Activated CD4-positive, alpha-beta T cell treated with anti-CD3 and anti-CD28 coated beads, Interleukin-2, amount 10 ng/mL, durations not matched to agents 7 days and 5 days (primary cell): ENCODE measurements at places on chromosomes 7 and 10.

- no peak for DNase-seq
Measured at GRCh38 chr7:27961255-27961654, 219.3 kb downstream of the JAZF1 start.

- DNase-seq: no peak
Measured at GRCh38 chr7:69693042-69693441, 94.8 kb downstream of the AUTS2 start.

DNA sequence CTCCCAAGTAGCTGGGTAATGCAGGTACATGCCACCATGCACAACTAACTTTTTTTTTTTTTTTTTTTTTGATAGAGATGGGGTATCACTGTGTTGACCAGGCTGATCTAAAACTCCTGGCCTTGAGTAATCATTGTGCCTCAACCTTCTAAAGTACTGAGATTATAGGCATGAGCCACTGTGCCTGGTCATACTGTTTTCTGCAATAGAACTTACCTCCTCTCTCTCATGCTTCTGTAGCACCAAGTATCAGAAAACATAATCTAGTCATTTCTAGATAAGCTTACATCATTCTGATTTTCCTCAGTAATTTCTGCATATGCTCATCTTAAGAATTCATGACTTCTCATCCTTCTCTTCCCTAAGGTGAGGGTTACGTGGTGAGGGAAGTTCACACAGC lies 210.0 kb downstream of the IMMP2L start:
- DNase-seq: no peak

DNA sequence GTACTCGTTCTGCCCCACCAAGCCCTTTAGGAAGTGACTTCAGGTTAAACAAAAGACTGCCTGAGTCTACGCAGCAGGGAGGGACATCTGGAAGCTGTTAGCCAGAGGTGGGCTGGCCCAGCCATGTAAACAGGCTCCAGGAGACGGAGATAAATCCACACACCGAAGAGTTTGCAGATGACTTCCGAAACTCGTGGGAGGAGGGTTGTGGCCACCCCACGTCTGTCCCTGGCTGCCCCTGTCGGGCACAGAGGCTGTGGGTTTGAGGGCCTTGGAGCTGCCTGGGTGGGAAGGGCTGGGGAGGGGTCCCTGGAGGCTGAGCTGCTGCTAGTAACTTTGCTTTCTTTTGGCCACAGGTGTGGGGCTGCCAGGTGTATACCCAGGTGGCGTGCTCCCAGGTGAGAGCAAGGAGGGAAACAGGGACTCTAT lies 15.6 kb downstream of the ELN start:
- no peak for DNase-seq

DNA sequence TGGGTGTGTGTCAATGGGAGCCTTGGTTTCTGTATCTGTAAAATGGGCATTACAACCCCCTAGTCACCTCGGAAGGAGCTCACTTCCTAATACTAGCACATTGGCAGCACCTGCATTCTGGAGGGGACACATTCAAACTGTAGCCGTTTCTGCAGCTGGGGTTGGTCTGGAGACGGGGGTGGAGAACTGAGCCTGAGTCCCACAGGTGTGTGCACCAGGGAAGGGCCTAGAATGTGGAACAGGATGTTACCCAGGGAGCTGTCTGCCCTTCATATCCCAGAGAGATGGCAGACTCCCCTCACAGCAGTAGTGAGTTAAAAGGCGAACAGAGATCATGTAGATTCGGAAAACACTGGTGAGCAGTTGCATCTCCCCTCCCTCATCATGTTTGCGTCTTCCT lies 272.8 kb upstream of the ZNF32 start:
- DNase-seq: no peak

GRCh38 chr7:72343991-72344390 lies 68.1 kb downstream of the CALN1 start:
- DNase-seq: no peak

GRCh38 chr7:158778471-158778870 lies 50.8 kb downstream of the ESYT2 start:
- no peak for DNase-seq

DNA sequence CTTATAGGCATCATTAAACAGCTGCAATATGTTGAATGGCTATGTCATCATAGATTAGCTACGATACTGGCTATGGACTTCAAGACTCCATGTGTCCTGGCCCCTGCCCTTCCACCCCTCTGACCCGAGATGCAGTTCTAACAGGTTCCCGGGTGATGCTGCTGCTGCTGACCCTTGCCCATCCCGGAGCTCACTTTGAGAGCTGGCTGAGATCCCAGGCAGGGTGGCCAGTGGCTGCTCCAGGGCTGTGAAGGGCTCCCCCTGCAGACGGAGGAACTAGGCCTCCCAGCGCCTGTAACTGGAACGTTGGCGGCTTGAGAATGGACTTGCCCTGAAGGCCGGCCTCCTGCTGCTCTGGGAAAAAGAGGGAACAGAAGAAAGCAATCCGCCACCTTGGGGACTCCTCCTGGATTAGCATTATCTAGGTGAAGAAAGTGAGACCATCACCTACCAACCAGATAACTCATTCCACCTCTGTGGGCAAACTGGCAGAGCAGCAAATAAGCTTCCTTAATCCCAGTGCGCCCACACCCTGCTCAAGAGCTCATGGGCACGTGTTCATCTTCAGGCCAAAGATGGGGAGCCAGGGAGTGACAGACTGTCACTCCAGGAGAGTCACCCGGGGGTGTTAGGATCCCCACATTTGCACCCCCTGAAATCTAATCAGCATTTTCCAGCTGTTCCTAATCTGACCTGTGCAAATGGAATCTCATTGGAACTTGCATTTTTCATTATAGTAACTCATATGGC lies 56.8 kb downstream of the PARP12 start:
- no peak for DNase-seq

DNA sequence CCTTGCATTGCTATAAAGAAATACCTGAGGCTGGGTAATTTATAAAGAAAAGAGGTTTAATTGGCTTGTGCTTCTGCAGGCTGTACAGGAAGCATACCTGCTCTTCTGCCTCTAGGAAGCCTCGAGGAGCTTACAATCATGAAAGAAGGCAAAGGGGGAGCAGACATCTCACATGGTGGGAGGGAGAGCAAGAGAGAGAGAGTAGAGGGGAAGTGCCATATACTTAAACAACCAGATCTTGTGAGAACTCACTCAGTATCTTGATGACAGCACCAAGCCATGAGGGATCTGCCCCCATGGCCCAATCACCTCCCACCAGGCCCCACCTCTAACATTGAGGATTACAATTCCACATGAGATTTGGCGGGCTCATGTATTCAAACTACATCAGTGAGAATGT lies 79.1 kb upstream of the HECW1 start:
- no peak for DNase-seq

DNA sequence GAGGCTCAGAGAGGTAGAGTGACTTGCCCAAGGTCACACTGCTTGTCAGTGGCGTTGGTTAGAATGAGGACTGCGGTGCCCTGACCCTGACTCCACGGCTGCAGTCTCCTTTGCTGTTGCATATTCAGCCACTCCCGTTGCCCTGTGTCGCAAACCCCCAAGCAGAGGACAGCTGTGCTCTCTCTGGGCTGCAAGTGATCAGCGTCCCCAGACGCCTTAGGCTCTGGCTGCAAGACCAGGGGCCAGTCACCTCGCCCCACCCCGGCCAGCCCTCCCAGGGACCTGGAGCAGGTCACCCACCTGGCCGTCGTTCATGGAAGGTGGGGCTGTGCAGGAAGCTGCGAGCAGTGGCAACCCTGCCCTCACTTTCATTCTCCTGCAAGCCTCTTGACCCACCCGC lies 51.7 kb upstream of the NANOS1 start:
- DNase-seq: no peak

DNA sequence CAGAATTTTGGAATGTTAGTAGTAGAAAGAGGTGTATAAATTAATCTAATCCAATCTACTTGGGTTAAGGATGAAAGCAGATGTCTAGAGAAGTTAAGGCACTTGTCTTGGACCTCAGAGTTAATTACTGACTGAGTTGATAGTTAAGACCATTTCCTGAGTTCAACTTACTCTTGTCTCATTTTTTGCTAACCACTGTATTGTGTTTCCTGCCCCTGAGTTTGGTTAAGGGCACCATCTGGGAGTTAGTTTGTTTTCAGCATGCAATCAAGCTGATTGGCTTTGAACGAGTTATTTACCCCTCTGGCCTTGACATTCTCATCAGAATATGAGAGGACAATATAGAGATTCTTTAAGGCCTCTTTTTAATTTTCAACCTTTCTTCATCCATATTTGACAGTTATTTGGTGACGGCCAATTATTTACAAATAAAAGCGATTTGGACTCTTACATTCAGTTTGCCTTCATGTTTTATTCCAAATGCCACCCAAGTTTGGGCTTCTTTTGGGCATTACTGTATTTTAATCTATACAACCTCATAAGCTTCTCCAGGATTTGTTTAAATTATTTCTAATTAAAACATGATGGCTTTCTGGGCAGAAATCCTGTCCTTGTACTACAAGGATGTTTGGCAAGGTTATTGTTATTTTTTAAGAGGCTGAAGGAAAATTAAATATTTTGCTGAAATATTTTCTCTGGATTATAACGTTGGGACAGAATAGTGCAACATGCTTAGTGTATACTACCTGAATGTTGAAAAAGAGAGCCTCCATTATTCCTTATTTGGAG lies 225.0 kb downstream of the CACNB2 start:
- no peak for DNase-seq

DNA sequence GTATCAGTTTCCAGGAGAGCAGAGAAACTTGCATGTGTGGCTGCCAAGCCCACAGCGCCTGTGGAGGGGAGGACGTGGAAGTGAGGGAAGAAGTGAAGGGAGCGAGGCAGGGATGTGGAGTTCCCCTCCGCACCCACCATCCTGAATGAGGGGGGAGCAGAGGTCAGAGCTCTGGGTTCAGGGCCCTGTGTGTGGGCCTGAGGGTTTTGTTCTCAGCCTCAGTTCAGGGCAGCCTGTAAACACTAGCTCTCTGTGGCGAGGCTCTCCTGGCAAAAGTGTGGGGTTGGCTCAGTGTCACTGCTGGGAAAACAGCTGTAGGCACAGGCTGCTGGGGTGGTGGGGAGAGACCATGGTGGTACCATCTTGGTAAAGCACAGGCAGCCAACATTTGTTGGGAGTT lies 108.4 kb downstream of the C10orf105 start:
- DNase-seq: no peak

DNA sequence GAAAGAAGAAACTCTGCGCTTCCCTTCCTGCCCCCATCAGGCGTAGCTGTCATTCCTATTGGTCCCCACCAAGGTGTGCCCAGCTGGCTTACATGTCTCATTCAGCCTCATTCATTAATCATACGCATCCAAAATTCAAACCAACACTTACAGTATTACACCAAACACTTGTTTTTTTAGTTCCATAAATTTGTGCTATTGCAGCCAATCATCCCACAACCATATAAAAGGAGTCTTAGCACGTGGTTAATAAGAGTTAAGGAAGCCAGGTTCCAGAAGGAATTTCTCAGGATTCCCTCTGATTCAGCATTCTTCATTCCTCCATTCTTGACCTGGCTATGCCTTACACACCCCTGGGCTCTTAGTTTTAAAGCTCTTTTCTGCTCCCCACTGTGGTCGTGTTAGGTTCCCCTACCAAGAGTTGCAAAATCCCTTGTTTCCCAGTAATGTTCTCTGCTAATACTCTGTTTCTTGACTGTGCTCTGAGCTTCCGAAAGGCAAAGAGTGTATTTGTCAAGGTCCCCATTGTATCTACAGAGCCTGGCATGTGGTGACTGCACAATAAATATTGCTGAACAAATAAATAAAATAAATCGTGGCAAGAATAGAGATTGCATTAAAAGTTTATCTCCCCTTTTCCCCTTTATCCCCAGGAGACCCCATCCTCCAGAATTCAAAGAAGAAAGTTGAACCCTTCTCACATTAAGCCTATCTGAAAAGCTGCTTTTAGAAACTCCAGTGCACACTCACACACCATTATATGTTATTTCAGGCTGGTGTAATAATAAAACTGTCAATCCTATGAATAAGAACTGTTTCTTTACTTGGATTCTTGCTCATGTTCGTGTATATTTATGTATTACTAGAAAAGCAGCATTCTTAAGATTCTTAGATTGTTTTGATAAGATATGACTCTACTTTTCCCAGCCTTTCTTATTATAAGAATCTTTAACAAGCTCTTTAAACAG lies 514.4 kb downstream of the INHBA start:
- no peak for DNase-seq

- DNase-seq: no peak
Measured at GRCh38 chr10:100760726-100761125, 15.3 kb downstream of the PAX2 start.

- peak; percentile 52 for DNase-seq
Measured at GRCh38 chr10:79331709-79332108, 15.6 kb upstream of the PPIF start.

DNA sequence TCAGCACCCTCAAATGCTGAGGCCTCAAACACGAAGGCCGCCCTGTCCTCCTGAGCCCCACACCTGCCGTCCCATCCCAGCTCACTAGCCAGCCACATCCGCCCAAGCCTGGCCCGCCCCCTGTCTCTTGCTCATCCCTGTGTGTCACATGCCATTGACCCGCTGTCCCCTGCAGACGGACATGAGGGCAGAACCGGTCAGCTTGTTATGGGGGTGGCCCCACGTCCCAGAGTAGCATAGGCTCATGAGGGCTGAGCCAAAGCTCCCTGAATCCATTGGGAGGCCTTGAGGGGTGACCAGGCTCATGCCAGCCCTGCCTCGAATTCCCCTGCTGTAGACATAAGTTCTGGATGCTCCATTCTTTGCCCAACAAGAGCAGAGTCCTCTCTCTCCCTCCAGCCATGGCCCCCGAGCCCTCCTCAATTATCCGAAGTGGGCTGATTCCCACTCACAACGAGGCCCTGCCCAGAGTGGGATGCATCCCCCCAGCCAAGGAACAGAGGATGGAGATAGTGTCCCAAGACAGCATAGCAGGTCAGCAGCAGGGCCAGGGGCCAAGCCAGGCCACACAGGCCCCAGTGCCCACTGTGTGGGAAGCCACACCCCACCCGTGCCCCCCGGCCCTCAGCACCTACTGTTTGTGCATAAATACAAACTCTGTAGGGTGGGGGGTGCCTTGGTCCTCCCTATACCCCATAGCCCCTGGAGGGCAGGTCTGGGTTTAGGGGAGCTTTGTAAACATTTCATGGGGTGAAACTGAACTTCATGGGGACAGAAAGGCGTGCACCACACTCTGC lies 42.1 kb downstream of the EBF3 start:
- DNase-seq: no peak

DNA sequence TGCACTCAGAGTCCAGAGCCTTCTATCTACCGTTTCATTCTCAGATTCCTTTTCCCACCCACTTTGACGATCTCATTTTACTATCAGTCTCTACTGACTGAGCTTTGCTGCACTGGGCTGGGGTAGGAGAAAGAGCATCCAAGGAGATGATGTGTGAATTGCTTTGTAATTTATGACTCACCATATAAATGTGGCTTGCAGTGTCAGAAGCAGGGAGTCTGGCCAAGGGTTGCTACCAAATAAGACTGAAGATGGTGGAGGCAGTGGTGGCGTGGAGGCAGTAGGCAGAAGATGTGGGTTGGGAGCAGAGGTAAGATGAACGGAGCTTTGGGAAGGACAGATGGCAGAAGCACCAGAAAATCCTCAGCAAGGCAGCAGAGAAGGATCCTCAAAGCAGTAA lies 73.3 kb upstream of the AGK start:
- DNase-seq: no peak
